ENCODE measurements at places on chromosomes 6 and 20.

DNA sequence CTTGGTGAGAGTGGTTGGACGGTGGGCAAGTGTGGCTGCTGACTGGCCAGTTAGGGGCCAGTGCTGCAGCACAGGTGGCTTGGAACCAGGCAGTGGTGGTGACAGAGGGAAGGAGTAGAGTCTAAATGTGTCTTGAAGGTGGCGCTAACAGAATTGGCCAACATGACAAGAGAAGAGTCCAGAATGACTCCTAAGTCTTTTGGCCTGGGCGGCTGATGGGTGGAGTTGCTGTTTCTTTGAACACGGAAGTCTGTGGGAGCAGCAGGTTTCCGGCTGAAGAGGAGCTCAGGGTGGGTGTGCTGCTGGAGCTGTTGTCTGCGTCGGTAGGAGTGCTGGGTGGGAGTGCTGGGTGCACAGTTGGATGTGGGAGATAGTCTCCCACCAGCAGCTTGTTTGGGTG is 10.1 kb downstream of the LSM14B start:
- no peak for DNase-seq

GRCh38 chr6:14083262-14083661 is 34.3 kb upstream of the CD83 start:
- DNase-seq = no peak

GRCh38 chr6:136989571-136990241 is 55.1 kb downstream of the IL20RA start:
- peak; percentile 76 for DNase-seq

DNA sequence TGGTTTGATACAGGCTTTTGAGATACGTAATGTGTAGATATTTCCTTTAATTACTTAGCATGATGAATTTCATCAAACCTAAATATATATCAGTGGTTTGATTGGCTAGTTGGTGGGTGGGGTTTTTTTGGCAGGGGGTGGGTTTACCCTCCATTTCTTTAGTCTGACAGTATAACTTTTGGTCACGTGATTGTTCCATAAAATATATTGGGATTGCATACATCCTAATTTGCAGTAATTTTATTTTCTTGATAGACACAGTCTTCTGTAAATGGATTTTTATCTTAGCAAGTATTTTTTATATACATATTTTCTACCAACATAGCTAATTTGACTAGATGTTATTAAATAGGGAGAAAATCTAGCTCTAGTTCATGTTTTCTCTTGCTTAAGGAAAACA is 177.4 kb upstream of the QKI start:
- DNase-seq = no peak

Data from Right ventricle myocardium inferior (tissue), 1 donor.